Gastroesophageal sphincter (tissue), 4 donors: ENCODE measurements at places on chromosomes 1 and 21.

DNA sequence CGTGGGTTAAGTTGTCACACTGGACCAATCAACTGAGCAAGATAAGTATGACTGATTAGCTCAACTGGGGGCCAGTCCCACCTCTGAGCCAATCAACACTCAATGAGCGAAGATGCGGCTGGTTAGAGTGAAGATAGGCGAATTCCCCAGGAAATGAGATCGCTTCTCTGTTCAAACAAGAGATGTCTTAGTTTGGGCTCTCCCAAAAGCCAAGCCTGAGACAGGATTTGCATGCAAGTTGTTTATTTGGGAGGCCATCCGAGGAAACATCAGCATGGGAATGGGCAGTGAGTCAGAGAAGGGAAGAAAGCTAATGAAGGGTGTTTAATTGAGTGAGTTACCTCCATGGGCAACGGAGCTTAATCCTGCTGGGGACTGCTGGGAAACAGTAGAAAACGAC lies 4.9 kb upstream of the GJB5 start:
- ATAC-seq, result no peak

- no peak for ATAC-seq
Measured at GRCh38 chr21:28344985-28345384, 647.7 kb downstream of the LTN1 start.

- ATAC-seq, result no peak
Measured at GRCh38 chr1:63041660-63042059, 257.7 kb downstream of the ATG4C start.

GRCh38 chr1:160353223-160353622 lies 10.0 kb downstream of the NCSTN start:
- ATAC-seq, result no peak
